ENCODE measurements at places on chromosomes 3 and 15.

DNA sequence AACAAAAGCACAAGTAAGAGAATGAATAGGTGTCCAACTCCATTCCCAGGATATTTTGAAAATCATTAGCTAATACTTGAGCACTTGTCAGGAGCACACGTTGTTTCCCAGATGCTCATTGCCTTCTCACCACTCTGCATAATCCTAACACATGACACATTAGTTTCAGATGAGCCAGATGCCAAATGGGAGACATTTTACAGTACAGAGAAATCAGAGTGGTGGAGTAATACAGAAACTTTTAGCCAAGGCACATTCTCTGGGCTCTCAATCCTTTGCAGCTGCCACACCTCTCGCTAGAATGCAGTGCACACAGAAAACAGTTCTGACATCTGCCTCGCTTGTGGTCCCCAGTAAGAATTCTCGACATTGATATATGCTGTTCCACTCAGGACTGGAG lies 76.6 kb downstream of the P3H2 start:
- DNase-seq, result peak; percentile 16

GRCh38 chr15:54820811-54821210 lies 375.9 kb downstream of the RSL24D1 start:
- DNase-seq, result no peak

DNA sequence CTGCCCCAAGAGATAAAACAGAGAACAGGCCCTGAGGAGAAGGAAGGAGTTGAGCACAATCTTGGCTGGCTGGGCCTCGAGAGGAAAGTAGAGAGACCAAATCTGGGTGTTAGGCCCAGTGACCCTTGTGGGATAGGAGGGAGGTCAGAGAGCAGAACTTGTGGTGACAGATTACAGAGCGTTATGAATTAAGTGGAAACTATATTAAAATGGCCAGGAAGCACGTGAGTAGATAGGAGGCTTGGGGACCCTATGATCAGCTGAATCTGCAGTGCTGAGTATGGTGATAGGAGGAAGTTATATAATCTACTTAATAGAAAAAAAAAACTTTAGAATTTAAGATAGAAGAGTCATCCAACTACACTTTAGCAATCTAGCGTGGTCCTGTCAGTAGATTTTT lies 30.0 kb downstream of the ST6GAL1 start:
- DNase-seq, result no peak

DNA sequence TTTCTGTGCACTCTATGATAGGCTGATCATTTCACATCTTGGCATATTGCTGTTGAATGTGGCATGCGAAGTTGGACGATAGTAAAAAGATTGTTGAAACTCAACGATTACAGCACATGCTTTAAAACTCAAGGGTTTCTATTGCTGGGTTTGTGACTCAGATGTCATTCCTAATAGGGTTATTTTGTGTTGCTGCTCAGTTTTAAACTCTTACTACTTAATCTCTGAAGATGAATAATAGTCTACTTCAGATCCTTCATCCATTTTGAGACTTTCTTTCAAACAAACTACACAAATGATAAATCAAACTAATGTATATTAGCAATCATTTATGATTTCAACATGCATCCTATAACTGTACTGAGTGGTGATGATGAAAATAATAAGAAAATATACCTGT lies 71.3 kb upstream of the MBNL1 start:
- DNase-seq, result no peak

DNA sequence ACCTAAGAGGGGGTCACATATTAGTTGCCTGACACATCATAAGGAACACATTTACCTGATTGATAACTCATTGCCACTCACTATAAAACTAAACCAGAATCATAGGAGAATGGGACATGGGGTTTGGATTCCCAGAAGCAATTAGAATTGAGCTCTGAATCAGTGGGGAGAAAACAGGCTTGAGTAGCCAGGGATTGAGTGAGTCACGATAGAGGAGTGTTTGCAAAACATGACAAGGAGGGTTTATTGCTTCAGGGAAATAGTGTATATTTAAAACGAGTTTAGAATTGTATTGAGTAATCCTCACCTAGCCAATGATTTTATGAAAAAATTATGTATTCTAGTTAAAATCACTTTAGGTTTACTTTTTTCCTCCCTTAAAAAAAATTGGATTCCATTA lies 101.1 kb upstream of the THRB start:
- peak; percentile 2 for DNase-seq

DNA sequence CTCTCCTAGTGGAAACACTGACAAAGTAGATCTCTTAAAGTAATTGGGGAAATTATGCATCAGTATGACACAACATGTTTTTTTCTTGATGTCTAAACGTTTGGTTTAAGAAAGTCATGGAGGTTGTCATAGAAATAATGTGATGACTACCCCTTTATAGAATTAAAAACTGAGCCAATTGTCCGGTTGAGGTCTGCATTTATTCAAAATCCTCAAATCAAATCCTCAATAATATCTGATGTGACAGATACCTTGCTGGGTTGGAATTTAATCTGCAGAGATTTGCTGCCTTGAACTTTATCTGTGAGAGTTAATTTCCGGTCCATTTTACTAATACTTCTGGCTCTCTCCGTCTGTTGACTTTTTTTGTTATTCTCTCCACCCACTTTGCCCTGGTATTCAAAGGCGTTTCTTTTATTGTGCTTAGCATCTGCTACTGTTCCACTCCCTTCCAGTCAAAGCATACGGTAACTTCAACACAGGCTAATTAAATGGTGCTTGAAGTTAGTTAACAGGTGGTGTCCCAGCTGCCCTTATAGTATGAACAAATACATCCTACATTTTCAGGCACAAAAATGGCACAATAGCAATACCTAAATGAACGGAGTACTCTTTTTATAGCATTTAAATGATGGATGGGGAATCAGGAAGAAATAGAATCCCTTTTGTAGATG lies 628.3 kb downstream of the ROBO1 start:
- no peak for DNase-seq

All from AG04450 (cell line).